Effector memory CD8-positive, alpha-beta T cell (primary cell): ENCODE measurements at places on chromosomes 12 and 14.
A peak's percentile ranks its signal among the peaks of the same experiment; 100 is the strongest.

DNA sequence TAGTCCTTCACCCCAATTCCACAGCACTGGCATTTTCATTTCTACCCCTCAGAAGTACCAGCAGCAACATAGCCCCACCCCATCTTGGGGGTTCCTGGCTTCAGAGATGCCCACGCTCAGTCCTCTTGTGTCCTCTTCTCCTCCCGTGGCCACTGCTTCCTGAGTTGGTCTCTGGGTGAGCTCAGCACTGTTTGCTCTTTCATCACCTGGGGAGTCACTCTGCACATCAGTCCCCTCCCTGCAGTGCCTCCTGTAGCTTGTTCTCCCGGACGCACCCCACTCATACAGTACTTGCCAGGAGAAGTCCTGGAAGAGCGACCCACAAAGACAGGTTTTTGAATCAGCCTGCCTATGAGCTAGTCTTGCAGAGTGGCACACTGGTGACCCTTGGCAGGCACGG, 63.8 kb downstream of the GSC start:
- no peak for DNase-seq

DNA sequence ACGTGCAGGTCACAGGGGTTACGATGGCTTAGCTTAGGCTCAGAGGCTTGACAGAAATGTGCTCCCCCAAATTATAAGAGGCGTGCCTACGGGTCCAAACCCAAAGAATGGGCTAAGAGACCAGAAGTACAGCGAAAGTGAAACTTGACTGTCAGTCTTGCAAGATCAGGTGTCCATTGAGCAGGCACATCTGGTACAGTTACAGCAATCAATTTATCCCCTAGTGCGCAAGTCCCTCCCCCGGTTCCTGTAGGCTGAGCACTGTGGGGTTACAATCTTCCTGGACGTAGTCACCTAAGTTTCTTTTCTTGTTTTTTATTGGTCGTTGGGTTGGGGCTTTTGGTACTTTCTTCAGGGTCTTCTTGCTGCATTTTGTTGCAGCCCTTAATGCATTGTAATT, 134.2 kb downstream of the UNC79 start:
- DNase-seq = no peak

- no peak for DNase-seq
Observed at GRCh38 chr14:53399057-53399456, 245.9 kb upstream of the DDHD1 start.

GRCh38 chr12:68612697-68613096, 2.0 kb downstream of the RAP1B start:
- no peak for DNase-seq

GRCh38 chr14:104819361-104819781, 18.5 kb downstream of the ZBTB42 start:
- no peak for DNase-seq

- DNase-seq = no peak
Observed at GRCh38 chr12:22986997-22987396, 362.0 kb downstream of the ETNK1 start.

DNA sequence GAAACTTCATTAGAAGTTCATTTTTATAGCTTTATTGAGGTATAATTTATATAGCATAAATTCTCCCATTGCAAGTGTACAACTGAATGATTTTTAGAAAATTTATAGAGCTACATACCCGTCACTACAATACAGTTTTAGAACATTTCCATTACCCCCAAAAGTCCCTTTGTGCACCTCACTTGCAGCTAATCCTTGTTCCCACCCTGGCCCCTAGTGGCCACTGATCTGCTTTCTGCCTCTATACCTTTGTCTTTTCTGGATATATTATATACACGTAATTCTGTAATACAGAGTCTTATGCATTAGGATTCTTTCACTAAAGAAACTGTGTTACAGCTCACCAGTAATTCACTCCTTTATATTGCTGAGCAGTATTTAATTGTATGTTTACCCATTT, 145.1 kb upstream of the DIO2 start:
- no peak for DNase-seq

- no peak for DNase-seq
Observed at GRCh38 chr14:70726651-70727375, 82.5 kb downstream of the MAP3K9 start.

DNA sequence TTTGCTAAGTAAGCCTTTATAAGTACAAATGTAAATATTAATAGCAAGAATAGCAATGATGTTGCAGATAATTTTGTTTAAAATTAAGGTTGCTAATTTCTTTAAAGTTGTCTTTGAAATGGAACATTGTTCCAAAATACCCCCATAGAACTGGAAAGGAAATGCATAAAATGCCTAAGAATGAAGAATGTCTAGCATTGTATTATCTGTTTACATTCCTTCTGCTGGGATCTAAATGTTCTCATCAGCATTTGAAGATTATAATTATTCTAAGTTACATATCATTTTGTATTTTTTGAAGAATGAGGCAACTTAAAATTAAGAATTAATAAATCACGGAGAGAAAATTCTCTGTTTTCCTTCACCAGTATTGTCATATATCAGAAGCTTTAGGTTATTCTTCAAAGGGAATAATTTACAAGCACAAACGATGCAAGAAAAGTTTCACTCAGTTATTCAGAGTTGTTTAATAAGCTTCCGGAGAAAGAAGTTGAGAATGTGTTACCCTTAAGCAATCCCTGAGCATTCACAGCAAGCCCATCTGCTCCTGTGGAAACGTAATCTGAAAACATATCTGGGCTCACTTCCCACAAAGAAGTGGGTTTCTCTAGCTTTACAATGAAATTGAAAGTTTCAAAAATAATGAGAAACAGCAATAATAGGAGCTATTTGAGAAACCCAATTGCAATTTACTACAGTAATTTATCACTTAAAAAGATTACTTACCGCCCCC, 21.3 kb downstream of the SLC6A15 start:
- DNase-seq = no peak

- no peak for DNase-seq
Observed at GRCh38 chr12:81758421-81759189, 545 bp downstream of the PPFIA2 start.

DNA sequence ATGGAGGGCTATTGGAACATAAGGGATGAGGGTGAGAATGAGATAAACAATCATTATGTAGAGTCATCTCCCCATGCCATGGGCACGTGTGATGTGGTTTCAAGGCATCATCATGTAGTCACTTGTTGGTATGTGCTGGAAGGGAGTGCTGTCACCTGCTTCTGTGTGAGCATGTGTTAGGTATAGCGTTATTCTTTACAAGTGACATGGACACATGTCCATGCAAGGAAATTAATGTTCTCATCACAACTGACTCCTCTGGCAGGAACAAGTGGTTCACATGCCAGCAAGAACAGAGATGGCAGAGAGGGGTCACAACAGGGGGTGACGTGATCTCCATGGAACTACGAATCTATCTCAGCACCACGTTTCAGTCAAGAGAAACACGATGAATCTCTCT, 815.8 kb downstream of the BCL11B start:
- no peak for DNase-seq

GRCh38 chr14:56224691-56225681, 106.8 kb downstream of the PELI2 start:
- DNase-seq = no peak

- DNase-seq = no peak
Observed at GRCh38 chr12:95416111-95416636, 57.8 kb upstream of the METAP2 start.

DNA sequence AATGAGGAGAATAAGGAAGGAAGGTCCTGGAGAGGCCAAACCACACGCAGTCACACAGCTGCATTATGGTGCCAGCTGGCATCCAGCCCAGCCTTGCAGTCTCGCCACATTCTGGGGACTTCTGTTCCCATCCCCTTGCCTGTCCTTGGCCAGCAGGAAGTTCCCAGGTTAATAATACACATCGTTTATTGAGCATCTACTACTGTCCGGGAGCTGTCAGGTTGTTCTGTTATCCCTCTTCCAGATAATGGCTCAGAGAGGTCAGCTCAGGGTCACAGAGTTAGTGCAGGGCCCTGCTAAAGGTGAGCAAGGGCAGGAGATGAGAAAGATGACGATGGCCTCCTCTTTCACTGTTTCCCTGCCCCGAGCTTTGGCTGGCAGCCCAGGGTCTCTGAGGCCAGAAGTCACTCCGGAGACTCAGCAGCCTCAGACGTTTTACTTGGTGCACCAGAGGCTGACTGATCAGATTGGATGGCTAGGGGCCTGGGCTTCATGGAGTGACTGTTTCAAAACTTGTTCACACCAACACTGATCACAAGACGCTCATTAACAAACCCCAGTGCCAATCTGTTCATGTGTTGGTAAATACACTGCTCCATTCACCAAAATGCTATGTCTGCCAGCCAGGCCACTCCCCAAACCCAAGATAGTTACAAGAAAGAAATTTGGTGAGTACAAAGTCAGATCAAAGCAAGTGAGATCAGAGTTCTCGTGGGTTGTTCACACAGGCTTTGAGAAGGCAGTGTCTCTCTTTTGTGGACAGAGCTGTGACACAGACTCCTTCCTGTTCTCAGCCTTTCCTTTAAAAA, 79.2 kb downstream of the B4GALNT3 start:
- peak; percentile 46 for DNase-seq

DNA sequence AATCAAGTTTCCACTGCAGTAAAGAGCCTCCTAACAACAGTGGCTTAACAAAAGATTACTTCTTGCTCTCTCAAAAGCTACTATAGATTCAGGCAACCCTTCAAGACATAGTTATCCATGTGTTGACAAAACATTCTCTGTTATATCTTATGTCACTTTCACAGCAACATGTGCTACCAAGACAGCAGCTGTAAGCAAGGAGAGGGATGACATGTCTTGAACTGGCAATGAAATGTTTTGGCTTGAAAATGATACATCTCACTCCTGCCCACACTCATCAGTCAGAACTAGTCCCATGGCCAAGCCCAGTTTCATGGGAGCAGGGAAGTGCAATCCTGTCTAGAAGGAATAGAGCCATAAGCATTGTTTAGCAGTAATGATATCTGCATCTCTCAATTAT, 10.7 kb upstream of the GRIN2B start:
- no peak for DNase-seq

GRCh38 chr12:29428633-29429032, 47.7 kb upstream of the ERGIC2 start:
- DNase-seq = no peak

- DNase-seq = no peak
Observed at GRCh38 chr12:112590281-112590680, 171.5 kb downstream of the PTPN11 start.

DNA sequence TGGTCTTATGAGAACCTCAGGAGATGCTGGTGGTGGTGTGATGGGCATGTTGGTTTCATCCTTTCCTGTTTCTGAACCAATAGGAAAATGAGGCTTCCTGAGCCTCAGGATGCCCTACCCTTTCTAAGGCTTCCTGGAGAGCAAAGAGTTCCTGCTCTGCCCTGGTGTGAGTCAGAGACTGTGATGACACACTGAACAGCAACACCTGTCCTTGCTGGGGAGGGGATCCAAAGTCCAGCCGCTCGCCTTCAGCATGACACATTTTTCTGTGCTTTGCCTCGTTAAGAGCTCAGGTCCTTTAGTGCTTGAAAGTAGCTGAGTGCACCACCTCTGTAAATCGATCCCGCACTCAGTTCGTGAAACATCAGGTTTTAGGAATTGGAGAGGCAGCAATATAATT, 116.0 kb downstream of the CACNA1C start:
- no peak for DNase-seq

- DNase-seq = no peak
Observed at GRCh38 chr14:76763096-76764041, 2.1 kb downstream of the VASH1 start.

DNA sequence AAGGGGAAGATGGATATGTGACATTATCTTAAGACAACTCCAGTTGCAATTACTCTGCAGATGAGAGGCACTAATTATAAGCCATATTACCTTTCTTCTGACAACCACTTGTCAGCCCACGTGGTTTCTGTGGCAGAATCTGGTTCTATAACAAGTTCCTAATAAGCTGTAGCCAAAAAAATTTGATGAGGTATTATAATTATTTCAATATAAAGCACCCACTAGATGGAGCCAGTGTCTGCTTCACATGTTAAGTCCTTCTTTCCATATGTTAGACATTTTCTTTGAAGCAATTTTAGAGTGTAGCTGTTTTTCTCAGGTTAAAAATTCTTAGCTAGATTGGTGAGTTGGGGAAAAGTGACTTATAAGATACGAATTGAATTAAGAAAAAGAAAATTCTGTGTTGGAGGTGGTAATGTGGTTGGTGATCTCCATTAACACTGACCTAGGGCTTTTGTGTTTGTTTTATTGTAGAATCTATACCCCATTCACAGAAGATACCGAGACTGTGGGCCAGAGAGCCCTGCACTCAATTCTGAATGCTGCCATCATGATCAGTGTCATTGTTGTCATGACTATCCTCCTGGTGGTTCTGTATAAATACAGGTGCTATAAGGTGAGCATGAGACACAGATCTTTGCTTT, 36.9 kb downstream of the PSEN1 start:
- peak; percentile 1 for DNase-seq

DNA sequence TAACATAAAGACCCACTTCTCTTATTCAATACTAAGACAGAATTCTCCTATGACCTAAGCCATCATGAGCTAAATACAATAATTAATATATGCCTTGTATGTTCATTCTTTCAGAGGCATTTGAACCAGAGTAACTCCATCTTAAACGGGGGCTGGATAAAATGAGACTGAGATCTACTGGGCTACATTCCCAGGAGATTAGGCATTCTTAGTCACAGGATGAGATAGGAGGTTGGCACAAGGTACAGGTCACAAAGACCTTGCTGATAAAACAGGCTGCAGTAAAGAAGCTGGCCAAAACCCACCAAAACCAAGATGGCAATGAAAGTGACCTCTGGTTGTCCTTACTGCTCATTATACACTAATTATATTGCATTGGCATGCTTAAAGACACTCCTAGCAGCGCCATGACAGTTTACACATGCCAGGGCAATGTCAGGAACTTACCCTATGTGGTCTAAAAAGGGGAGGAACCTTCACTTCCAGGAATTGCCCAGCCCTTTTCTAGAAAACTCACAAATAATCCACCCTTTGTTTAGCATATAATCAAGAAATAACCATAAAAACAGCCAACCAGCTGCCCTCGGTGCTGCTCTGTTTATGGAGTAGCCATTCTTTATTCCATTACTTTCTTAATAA, 260.7 kb downstream of the SSPN start:
- DNase-seq = no peak

DNA sequence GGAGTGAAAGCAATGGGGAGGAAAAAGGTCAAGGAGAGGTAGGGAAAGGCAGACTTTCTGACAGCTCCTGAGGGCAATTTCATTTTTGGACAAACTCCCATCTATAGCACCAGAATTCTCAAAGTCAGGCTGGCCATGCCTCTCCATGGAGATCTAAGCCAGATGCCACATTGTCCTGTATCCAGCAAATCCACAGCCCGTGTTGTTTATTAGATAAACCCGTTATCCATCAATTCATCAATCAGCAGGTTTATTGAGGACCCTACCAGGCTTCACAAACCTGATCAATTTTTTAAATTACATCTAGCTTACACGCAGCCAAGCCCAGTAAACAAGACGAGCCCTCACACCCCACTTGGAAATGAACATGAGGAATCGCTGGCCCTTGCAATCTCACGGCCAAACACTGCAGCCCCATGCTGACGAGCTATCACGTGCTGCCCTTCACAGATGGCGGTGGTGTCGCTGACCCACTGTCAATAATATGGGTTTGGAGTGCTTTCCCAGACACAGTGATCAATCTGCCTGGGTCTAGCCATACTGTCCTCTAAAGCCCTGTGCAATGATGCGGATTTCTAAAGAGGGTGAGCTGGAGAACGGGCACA, 332.9 kb downstream of the DPF3 start:
- no peak for DNase-seq
